ENCODE measurements at places on chromosomes 1 and 21.

DNA sequence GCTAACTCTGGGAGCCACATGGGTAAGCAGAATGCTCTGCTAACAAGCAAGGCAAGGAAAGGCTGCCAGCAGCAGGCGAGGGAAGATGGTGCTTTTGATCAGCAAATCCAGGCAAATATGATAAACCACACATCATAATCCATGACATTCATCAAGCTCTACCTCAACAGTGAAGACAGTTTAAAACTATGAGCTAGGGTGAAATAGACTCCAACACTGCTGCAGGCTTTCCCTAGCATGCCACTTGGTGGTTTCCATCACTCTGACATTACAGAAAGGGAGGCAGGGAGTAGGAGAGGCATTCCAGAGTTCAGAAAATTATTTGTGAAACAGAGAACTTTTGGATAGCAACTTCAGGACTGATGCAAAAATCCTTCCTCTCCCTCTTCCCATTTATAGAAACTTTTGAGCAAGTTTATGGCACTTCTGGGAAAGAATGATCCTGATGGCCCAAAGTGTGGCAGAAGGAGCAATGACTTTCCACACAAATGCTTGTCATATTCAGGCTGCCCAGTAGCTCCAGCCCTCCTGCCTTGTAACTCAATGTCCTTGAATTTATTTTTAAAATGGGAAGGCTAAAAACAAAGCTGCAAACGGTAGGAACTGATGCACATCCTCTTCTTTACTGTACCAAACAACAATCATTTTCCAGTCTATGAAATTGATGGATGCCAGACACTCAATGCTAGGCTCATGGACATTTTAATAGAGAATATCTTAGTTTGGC is 70.8 kb downstream of the SMYD2 start:
- no peak for DNase-seq

DNA sequence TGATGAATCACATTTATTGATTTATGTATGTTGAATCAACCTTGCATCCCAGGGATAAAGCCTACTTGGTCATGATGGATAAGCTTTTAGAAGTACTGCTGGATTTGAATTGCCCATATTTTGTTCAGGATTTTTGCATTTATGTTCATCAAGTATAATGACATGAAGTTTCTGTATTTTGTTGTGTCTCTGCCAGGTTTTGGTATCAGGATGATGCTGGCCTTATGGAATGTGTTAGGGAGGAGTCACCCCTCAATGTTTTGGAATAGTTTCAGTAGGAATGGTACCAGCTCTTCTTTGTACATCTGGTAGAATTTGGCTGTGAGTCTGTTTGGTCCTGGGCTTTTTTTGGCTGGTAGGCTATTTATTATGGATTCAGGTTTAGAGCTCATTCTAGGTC is 1643.1 kb upstream of the B3GALT2 start:
- DNase-seq: no peak

GRCh38 chr1:240575981-240576662 is 35.8 kb downstream of the GREM2 start:
- no peak for DNase-seq

GRCh38 chr21:32279377-32279680 is 480 bp upstream of the MIS18A start:
- no peak for DNase-seq

DNA sequence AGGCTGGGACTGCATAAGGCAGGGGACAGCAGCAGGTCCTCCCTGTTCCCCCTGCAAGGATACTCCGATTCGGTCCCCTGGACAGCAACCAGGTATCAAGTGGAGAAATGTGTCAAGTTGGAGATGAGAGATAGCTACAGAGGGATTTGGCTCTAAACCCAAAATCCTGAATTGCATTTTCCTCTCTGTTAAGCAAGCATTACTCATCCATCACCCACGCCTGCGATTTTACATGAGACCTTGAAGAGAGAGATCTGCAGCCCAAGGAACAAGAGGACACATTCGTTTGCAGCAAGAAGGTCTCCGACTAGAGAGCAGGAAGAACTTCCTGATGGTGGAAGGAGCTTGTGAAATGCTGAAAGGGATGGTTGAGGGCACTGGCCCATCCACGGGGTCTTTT is 21.9 kb downstream of the SYT2 start:
- DNase-seq: no peak

Data from stimulated activated CD4-positive, alpha-beta T cell treated with anti-CD3 and anti-CD28 coated beads, Interleukin-1b, Interleukin-23, amount 100 ng/mL, for 1 hour (primary cell).